Stimulated activated CD8-positive, alpha-beta memory T cell treated with anti-CD3 and anti-CD28 coated beads, Interleukin-4, amount 100 ng/mL, for 4 hours (primary cell): ENCODE measurements at places on chromosomes 2 and 18.
A peak's percentile ranks its signal among the peaks of the same experiment; 100 is the strongest.

DNA sequence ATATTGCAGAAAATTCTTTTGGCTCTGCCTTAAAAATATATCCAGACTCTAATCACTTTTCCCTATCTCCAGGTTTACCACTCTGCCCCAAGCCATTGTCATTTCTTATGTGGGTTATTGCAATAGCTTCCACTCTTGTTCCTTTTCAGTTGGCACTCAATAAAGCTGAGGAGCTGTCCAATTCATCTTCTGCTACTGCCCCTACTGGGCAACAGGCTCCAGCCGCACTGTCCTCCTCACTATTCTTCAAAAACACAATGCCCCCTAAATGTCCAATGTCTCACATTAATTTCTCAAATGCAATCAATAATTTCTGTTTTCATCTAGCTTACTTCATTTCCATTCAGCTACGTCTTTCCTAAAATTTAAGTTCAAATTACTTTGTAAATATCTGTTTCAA is 1262.5 kb upstream of the CDH2 start:
- no peak for DNase-seq

- DNase-seq, result no peak
Observed at GRCh38 chr18:22670914-22671313, 253.2 kb upstream of the CTAGE1 start.

- no peak for DNase-seq
Observed at GRCh38 chr2:84897773-84898172, 7.7 kb upstream of the TMSB10 start.

DNA sequence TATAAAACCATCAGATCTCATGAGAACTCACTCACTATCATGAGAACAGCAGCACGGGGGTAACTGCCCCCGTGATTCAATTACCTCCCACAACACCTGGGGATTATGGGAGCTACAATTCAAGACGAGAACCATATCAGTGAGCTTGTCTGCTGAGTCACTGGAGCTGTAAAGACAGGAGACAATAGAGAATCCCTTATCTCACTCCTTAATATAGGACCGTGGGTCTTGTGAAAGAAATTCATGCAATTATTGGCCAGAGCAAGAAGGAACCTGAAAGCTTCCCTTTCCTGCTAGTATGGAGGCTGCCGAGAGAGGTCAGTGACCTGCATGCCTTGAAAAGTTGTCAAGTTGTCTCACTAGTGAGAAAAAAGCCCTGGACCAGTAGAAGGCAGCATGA is 9.5 kb upstream of the TNFAIP6 start:
- DNase-seq, result no peak

DNA sequence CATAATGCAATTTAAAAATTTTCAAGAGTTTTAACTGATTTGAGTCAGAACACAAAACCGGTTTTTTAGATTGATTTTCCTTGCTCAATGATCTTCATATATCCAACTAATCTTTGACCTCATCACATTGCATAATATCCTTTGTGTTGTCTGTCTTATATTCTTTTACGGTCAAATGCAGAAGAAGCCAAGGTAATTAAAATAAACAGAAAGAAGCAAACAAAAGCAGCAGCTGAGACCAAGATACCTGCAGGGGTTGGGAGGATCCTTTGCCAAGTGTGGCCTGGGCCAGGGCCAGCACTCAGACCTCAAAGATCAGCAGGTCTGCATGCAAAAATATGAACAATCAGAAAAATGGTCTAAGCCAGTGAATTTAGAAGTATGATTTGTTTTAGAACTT is 428.9 kb upstream of the NETO1 start:
- DNase-seq, result no peak

- DNase-seq, result no peak
Observed at GRCh38 chr2:7011356-7012083, 94.3 kb downstream of the RNF144A start.

DNA sequence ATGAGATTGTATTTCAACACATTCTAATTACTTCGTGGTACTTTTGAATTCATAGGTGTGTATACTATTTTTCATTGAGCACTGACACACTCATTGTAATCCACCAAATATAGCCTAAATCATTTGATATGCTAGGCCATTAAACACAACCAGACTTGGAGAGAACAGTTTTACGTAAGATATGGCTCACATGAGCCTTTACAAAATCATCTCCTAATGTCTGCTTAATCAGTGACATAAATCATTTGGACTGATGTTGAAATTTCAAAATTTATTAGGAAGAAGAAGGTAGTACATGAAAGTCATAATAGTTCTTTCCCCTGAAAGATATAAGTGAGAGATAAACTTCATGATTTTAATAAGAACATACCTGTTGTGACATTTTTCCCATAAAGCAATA is 550.2 kb upstream of the LINC00305 start:
- DNase-seq, result no peak

DNA sequence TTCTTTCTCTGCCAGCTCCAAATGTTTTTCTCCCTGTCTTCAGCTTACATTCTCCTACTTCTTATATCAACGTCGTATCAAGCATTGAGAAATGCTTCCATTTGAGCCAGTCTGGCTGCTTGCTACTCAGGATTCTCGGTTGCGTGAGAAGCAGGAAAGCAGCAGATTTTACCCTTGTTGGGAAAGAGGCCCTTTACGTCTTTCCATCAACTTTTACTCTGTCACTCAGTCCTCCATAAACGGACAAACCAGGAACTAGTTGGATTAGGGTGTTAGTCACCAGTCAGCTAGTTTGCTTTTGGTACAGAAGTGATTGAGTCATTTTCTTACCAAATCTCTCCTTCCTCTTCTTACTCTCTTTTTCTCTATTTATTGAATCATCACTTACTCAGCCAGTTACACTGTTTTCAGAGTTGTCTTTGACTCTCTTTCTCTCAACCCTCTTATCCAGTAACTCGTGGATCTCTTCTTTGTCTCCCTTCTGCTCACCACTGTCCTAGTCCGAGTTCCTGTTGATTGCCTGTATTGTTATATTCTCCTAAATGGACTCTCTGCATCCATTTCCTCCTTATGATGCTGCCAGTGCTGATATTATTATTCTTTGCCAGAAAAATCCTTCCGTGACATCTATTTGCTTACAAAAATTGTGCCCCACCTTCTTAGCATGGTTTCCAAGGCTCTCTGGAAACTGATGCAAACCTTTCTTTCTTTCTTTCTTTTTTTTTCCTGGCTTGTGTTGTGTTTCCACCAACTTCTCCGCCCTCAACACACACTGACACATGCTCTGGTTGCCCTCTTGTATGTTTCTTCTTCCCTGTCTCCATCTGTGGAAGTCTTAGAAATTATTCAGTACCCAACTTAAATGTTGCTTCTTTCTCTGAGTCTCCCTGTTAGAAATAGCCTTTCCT is 61.5 kb downstream of the VRK2 start:
- DNase-seq, result no peak

- no peak for DNase-seq
Observed at GRCh38 chr2:172416447-172417058, 10.8 kb upstream of the ITGA6 start.

DNA sequence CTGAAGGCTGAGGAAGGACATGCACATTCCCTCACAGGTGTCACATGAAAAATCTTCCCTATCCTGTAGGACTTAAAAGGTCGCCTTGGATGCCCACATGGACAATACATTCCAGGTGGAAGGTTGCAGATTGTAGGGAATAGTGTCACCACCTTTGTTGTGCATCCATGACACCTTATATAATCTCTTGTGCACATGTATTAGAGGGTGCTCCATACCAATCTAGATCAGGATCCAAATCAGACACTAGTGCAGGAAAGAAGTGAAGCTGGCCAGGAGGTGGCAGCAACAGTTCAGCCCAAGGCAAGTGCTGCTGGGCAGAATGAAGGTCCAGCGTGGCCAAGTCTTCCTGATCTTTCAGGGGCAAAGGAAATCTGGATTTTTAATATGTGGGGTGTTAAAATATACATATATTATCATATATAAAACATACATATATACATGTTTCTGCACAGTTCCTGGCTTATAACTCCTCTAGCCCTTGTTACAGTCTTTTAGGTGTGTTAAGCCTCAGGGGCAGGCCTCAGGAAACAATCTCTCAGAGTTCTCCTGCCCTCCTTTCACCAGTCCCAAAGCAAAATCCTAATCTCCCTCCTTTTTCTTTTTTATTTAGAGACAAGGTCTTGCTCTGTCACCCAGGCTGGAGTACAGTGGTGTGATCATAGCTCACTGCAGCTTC is 16.6 kb downstream of the NIF3L1 start:
- peak; percentile 2 for DNase-seq

DNA sequence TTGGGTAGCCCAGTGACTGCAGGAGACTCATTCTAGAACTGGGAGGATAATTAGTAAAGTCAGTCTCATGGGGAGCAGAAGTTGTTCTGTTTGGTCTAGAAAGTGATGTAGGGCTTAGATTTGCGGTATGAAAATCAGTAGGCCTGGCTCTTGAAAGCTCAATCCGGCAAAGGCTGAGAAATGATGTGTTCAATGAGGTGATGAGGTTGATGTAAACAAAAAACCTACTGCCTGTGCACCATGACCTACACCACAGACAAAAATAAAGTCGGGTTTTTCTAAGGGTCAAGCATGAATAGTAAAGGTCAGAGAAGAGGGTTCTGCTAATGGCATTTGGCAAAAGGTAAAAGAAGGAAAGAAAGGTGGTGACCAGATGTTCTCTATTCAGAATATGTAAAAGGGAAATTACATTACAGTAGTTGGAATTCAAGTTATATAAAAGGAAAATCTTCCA is 80.8 kb upstream of the COL5A2 start:
- no peak for DNase-seq

GRCh38 chr2:224284134-224284946 is 117.6 kb downstream of the FAM124B start:
- no peak for DNase-seq

GRCh38 chr2:201859949-201860348 is 53.6 kb downstream of the CDK15 start:
- DNase-seq, result no peak

- no peak for DNase-seq
Observed at GRCh38 chr2:189782221-189782671, 1.9 kb downstream of the ORMDL1 start.

GRCh38 chr2:64012115-64012514 is 7.1 kb downstream of the VPS54 start:
- DNase-seq, result no peak

GRCh38 chr2:211737282-211737681 is 801.3 kb downstream of the ERBB4 start:
- DNase-seq, result no peak

- no peak for DNase-seq
Observed at GRCh38 chr2:96158554-96158940, 13.3 kb upstream of the DUSP2 start.

DNA sequence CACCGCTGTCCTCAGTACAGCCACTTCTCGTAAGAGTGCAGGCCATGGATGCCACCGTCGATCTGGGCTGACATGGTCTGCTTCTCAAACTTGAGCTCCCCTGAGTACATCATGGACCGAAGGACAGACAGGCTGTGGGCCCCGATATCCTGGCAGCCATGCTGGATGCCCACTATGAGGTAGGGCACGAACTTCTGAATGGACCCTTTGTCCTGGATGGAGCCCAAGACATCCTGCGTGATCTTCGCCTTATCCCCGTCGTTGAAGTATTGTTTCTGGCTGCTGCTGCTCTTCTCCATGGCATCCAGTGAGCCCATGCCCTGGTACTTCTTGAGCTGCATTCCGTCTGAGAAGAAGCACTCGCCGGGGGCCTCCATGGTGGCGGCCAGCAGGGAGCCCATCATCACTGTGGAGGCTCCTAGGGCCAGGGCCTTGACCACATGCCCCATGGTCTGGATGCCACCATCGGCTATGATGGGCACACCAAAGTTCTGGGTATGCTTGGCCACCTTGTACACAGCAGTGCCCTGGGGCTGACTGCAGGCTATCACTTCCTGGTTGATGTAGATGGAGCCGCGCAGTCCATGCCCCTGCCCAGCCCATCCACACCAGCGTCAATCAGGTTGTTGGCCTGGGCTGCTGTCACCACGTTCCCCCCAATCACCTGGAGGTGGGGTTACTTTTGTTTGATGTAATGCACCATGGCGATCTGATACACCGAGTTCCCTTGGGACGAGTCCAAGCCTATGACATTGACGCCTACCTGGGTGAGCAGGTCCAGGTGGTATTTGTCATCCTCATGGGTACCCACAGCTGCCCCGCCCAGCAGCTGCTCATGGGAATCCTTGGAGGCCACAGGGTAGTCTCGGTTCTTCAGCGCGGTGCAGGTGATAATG is 21.8 kb downstream of the CFLAR start:
- no peak for DNase-seq

DNA sequence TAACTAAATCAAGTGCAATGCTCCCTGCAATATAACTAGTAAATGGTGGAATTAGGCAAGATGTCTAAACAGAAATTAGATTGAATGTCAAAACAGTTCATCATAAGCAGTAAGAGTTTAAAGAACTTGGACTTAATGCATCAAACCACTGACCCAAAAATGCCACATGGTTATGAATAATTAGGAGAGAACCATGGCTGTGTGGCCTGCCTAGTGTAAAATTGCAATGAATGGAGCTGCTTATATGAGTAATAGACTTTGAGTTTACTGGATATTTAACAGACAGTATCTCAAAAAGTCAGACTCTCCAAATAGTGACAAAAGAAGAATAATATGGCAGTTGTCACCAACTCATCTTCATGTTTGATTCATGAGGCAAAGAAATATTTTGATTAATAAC is 101.6 kb upstream of the COL5A2 start:
- DNase-seq, result no peak

GRCh38 chr2:263774-264492 is at the start of gene SH3YL1:
Gene SH3YL1 (minus strand): TSS chr2:264032. CDS start chr2:263984, 48 bp downstream.
- DNase-seq, result peak; percentile 24

GRCh38 chr2:223976635-223977226 is 19.5 kb downstream of the MRPL44 start:
- DNase-seq, result no peak

DNA sequence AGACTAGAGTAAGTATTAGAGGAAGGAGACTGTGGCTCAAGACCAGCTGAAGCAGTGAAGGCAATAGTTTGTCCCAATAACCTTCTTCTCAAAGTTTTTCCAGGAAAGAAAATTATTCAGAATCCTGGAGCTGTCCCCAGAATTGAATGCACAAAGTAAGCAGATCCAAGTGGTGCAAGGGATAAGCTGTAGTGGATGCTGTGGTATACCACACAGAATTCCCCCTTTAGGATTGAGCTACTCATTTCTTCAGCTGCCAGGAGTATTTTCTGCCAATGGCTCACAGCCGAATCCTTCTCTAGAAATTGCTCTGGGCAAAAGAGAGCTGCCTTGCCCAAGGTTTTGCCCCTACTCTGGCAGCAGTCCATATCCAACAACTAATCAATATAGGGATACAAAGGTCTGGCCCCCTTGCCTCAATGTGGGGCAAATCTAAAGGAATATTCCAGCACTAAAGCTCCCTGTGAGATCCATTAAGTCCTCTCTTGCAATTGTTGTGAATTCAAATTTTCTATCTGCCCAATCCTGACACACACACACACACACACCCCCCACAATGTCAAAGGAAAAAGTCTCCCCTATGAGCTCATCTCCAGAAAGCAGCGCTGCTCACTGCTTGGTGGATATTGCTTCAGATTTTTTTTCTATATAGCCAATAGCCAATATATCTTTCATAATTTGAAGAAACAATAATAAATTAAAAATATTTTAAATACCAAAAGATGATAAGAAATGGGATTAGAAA is 18.4 kb upstream of the TCF7L1 start:
- no peak for DNase-seq
